ENCODE measurements at places on chromosomes 16 and 17.

GRCh38 chr16:9775998-9776397 lies 406.2 kb downstream of the GRIN2A start:
- DNase-seq, result no peak

- DNase-seq, result no peak
Measured at GRCh38 chr17:57488856-57489255, 232.5 kb downstream of the MSI2 start.

- no peak for DNase-seq
Measured at GRCh38 chr17:45111850-45112249, 20.5 kb downstream of the PLCD3 start.

- DNase-seq, result no peak
Measured at GRCh38 chr17:62662855-62663254, 35.4 kb downstream of the MRC2 start.

- DNase-seq, result no peak
Measured at GRCh38 chr16:12341966-12342365, 365.4 kb downstream of the SNX29 start.
